ENCODE measurements at places on chromosomes 16 and 17. TPM values are rescaled to one million over a fixed set of nuclear protein-coding genes. Genes with fewer than 3 reads are reported as not detected.
A peak's percentile ranks its signal among the peaks of the same experiment; 100 is the strongest.

DNA sequence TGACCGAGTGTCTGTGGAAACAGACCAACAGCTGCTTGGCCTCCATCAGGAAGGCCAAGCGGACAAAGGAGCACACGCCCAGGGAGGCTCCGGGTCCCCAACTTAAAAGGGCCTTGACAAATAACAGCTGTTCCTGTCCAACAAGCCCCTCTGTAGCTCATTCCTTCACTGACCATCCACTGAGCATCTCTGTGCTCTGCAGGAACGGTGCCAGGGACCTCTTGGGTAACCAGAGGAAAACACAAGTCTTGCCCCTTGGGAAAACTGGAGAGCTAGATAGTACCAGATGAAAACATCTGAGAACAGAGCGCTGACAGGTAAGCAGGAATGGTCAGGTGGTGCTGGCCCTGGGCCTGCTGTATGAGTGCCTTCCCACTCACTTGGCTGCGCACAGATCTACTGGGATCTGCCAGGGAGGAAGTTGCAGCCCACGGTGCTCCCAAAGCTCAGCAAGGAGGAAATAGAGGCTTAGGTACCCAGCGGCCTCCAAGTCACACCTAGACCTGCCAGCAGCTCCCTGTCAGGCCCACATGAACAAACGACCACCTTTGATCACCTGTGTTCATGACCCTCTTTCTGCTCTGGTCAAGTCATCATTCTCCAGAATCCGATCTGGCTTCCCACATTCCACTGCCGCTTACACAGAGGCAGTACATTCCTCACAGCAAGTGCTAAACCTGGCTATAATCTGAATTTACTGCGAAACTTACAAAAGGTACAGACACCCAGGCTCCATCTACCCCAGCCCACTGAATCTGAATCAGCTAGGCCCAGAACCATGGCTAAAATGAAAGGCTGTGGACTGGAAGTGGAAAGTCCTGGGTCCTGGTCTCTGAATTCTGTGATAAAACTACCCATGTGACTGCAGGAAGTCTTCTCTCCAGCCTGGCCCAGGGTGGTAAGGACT lies 12.5 kb downstream of the DCAKD start:
- DNase-seq: no peak
- H3K27me3 ChIP-seq: no peaks in the 10 kb centered on the region
- no peak overlapping the region for H3K27ac ChIP-seq

GRCh38 chr17:35930211-35931065 lies at the start of gene RDM1:
Gene RDM1, minus strand, starts transcription at chr17:35930773. Its CDS starts 46 bp downstream, at chr17:35930727.
- no peak for DNase-seq
- H3K4me3 ChIP-seq: peak within 1 kb of the TSS; percentile 79
- peak within 1 kb of the TSS; percentile 64 for H3K27ac ChIP-seq
- H3K36me3 ChIP-seq: no peaks in the 10 kb centered on the region
- peaks cover 31% of the 10 kb centered on the region for H3K4me1 ChIP-seq

The SARM1 gene
- 23.0 TPM for total RNA-seq

The C17orf107 gene
- 1.5 TPM for total RNA-seq

The SRL gene
- not detected for total RNA-seq

The ABCC12 gene
- not detected for total RNA-seq
